ENCODE measurements at places on chromosomes 12 and 14.

- no peak for DNase-seq
Observed at GRCh38 chr12:1668833-1669543, 21.9 kb upstream of the ADIPOR2 start.

DNA sequence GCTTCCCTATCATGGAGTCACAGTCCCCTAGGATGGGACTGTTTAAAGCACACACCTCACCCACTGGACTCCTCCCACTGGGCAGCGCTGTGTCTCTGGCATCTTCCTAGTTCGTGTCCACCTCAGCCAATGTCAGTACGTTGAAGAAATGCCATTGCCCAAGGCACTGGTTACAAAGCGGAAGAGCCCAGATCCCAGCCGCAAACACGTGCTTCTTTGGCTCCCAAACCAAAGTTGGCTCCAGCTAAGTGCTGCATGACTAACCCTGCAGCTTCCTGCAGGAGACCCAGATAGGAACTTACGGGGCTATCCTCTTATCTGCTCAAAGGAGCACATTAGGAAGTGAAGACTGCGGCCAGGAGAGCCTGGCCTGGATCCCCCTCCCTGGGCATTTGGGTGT, 9.3 kb downstream of the SYNE3 start:
- DNase-seq: peak; percentile 44

DNA sequence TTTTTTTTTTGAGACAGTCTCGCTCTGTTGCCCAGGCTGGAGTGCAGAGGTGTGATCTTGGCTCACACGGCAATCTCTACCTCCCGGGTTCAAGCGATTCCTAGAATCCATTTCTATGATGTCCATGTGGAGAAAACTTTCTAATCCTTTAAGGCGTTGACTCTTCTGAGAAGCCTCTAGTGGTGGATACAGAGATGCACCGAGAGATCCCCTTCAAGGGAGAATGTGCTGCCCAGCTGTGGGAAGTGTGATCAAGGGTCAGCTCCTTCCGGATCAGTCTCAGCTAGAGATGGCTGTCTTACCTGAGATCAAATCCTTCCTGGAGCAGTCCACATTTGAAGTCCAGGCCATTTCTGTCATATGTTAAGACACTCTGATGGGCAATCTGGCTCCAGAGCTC, 92.7 kb upstream of the HECTD1 start:
- DNase-seq: peak; percentile 11

GRCh38 chr12:64893961-64894360, 69.5 kb downstream of the TBC1D30 start:
- DNase-seq: no peak

- no peak for DNase-seq
Observed at GRCh38 chr14:29652571-29652970, 275.1 kb downstream of the PRKD1 start.

- DNase-seq: no peak
Observed at GRCh38 chr12:49702676-49703215, 4.5 kb downstream of the FMNL3 start.

DNA sequence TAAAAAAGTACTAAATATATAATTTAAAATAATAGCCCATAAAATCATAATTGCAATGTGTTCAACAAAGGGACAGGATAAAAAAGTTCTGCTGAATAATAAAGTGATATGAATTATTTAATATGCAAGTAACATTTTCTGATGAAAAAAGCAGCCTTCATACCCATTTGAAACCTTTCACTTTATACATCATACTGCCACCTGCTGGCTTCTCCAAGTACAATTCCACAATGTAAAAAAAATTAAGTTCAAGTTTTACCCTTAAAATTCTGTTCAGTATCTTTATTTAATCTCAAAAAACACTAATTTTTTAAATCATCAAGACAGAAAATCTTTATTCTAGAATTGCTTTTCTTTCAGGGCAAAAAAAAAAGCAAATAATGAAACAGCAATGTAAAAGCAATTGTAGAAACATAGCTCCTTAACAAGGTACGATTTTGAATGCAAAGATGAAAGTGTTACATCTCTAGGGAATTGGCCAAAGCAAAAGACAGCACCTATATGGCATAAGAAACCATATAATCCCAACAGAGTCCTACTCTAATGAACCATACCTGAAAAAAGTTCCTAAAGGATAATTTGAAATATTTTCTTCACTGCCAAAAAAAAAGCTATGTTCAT, 15.0 kb downstream of the MDM1 start:
- DNase-seq: no peak

DNA sequence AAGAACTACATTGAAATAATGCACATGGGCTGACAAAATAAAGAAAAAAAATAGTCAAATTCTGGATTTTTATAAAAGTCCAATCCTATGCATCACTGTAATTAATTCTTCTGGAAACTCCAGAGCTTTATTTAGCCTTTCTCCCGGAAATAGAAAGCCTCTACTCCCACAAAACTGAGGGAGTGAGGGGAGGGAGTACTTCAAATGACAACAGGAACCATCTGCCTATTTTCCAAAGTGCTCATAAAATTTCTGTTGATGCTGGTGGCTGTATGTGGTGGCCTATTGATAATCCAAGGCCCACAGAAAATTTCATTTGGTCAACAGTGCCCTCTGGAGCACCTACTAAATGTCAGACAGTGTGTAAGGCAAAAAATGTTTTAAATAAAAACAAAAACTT, 64.6 kb downstream of the KIF21A start:
- no peak for DNase-seq

GRCh38 chr12:94534774-94535509, 75.3 kb upstream of the CEP83 start:
- DNase-seq: no peak

GRCh38 chr12:53577941-53578352, 48.2 kb downstream of the ATF7 start:
- DNase-seq: no peak

GRCh38 chr12:80441921-80442320, 2.1 kb upstream of the PTPRQ start:
- no peak for DNase-seq

GRCh38 chr14:91116913-91117588, 3.2 kb downstream of the DGLUCY start:
- DNase-seq: no peak

- no peak for DNase-seq
Observed at GRCh38 chr12:63893170-63893569, 48.7 kb downstream of the SRGAP1 start.

- DNase-seq: peak; percentile 81
Observed at GRCh38 chr12:124321040-124321481, 26.2 kb downstream of the RFLNA start.

DNA sequence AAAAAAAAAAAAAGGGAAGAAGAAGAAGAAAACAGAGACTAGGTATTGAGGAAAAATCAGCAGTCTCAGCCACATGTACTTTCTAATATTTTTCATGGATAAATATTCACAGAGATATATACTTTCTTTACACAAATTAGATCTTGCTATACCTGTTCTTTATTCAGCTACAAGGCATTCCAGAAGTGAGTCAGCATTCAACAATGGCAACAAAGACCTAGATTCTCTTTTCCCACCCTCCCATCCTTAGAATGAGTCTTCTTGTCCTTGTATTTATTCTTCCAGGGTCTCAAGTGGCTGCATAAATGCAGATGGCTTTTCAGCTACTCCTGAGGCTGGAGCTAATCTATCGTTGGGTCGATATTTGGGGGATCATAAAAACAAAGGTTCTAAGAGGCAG, 93.0 kb downstream of the NT5DC3 start:
- DNase-seq: no peak

DNA sequence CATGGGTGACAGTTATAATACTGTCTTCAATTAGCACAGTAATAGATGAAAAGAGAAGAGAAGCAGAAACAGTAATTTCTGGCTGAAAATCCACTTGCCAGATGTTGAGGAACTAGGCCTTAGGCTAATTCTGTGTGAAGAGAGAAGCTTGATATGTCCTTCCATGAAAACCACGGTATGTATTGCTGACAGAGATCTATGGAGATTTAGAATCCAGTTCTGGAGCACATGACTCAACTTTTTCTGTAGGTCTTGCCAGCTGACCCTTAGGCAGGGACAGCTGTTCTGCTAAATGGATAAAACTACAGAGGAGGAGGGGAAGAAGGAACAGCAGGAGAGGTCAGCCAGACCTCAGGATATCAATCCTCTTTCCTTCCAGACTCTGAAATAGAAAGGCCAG, 211.5 kb downstream of the PRKD1 start:
- DNase-seq: no peak

GRCh38 chr12:54424224-54424623, 5.2 kb upstream of the ITGA5 start:
- DNase-seq: no peak

DNA sequence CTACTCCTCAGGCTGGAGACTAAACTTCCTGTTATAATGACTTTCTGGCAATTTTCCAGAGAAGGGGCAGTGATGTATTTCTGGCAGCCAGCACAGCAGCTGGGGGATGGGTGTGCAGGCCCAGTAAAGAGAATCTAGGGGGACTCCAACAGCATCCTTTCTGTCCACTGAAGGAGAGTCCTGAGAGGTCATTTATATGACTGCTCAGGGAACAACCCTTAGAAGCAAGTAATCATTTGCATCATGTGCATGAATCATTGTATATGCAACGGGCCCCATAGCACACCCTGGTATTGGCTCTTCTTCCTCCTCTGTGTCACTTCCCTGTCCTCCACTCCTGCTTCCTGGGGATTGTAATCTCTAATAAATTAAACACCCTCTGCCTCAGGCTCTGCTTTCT, 493.8 kb downstream of the RPS29 start:
- DNase-seq: no peak

GRCh38 chr12:31041033-31041564, 32.6 kb upstream of the DDX11 start:
- no peak for DNase-seq

GRCh38 chr12:31843398-31844095, 114.7 kb upstream of the AMN1 start:
- no peak for DNase-seq

DNA sequence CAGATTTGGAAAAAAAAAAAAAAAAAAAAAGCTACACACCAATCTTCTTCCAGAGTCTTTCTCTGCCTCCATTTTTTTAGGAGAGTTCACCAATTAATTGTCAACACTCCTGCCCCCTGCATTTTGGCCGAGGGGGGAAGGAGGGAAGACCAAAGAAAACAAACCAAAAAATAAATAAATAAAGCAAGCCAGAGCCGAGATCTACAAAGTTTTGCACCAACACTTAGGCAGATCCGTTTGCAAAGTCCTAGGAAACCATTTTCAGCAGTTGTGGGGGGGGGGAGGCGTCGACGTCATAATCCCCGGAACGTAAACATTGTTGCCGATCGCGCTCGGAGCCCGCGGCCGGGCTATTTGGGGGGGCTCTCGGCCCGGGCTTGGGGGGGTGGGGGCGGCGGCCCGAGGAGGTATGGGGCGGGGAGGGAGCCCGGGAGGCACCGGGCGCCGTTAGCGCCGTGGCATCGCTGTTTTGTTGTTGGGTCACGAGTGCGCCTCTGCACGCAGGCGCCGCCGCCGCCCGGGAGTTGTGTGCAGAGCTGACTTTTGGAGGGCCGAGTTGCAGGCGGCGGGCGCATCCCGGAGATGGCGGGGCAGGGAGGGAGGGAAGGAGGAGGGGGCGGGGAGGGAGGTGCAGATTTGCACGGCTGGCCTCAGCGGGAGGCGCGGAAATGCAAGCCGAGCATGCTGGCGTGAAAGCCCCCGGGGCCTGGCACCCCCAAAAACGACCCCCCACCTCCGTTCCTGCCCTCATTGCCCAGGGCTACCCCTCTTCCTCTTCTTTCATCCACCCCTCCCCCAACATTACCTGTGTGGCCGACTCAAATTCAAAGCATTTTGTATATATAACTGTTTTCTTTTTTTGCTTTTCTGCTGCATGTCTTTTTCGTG, 598 bp downstream of the KDM2B start:
- DNase-seq: peak; percentile 71

- no peak for DNase-seq
Observed at GRCh38 chr14:93137864-93138263, 22.1 kb upstream of the ITPK1 start.

GRCh38 chr14:102421411-102422057, 58.8 kb downstream of the TECPR2 start:
- DNase-seq: no peak

DNA sequence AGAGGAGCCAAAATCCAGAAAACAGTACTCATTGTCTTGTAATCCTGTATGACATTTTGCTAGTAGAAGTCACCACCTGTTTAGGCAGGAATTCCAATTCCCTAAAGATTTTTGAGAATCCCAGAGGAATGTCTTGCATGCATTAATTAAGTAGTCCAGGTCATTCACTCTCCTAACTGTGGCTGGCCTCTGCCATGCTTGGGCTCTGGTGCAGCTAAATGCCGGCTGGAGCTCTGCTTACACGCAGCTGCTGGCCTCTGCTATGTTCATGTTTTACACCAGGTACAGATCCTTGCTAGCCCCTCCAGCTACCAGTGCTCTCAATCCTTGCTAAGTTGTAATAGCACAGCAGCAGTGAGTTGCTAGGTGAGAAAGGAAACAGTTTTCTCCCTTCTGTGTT, 16.3 kb upstream of the HIF1A start:
- peak; percentile 79 for DNase-seq

DNA sequence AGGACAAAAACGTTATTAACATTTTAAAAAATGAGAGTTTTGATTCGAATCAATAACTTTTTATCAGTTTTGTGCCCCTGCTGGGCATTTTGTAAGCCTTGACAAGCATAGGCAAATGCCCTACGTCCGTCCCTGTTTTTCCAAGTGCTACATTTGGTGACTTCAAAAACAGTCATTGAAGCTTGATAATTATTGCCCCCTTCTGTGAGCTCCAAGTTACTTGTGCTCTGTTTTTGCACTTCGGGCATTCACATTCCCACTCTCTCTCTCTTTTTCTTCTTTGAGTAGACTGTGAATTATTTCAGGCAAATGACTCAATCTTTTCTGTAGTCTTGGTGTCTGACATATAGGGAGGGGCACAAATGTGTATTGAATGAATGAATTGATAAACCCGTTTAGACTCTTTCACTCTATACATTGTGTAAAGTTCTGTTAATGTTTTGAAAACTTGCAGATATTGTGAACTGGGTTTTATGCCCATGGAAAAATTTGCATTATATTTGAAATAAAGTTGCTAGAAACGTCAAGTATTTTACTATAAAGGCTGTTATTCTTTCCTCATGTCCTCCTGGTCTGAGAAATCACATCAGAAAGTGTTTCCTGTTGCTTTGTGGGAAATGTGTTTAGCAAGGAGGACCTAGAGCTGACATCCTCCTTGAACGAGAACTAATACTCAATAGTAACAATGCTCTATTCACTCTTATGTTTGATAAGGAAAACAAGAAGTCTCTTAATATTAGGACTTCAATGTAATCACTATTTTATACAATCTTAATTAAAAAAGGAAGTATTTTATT, 1.4 kb downstream of the APAF1 start:
- no peak for DNase-seq

GRCh38 chr14:29419736-29420135, 507.9 kb downstream of the PRKD1 start:
- no peak for DNase-seq

GRCh38 chr12:64733857-64734256, 25.3 kb downstream of the GNS start:
- no peak for DNase-seq

- no peak for DNase-seq
Observed at GRCh38 chr12:24815114-24815423, 133.8 kb downstream of the BCAT1 start.

- DNase-seq: no peak
Observed at GRCh38 chr12:27924350-27925135, 48.0 kb downstream of the PTHLH start.
